ENCODE measurements at places on chromosomes 16 and 17.

DNA sequence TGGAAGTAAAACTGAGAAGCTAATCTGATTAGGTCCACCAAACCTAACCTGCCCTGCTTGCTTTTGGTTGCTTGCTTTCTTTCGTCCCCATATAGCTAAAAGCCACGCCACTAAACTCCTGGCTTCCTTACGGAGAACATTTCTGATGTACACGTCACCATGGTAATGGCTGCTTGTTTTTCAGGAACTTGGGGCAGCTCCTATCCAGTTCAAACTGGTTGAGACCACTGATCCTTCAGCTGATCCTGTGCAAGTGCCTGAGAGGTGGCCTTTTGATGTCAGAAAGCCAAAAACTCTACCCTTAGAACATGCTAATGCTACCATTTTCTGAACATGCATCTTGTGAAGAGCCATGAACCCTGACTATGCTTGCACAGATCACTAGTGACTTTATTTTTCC is 14.4 kb upstream of the DHRS7C start:
- DNase-seq = no peak

GRCh38 chr16:57424583-57424982 is 20.0 kb downstream of the CCL17 start:
- DNase-seq = no peak

DNA sequence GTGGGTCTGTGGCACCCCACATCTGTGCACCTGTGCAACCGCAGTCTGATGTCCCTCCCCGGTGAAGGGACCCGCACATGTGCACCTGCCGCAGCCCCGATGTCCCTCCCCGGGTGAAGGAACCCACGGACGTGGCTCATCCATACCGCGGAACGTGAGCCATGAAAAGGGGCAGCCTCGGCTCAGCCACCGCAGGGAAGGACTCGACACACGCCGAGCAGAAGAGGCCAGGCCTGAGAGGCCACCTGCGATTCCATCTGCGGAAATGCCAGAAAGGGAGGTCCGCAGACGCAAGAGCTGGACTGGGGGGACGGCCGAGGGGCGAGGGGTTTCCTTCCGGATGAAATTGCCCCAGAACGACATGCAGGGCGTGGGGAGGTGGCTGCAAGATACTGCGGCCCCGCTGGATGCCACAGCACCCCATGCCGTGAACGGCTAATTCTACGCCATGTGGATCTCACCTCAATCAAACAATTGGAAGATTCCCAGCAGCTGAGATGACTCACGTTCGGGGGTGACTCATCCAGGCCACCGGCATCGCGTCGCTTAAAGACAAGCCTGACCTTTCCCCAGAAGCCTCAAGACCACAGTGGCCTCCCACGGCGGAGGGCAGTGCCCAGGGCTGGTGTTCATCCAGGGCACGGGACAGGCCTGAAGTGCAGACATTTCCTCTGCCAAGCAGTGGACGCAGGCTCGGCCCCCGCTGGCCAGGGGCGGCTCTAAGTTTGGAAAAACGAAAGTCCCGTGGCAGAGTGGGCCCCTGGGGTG is 21.0 kb downstream of the SOX8 start:
- no peak for DNase-seq

DNA sequence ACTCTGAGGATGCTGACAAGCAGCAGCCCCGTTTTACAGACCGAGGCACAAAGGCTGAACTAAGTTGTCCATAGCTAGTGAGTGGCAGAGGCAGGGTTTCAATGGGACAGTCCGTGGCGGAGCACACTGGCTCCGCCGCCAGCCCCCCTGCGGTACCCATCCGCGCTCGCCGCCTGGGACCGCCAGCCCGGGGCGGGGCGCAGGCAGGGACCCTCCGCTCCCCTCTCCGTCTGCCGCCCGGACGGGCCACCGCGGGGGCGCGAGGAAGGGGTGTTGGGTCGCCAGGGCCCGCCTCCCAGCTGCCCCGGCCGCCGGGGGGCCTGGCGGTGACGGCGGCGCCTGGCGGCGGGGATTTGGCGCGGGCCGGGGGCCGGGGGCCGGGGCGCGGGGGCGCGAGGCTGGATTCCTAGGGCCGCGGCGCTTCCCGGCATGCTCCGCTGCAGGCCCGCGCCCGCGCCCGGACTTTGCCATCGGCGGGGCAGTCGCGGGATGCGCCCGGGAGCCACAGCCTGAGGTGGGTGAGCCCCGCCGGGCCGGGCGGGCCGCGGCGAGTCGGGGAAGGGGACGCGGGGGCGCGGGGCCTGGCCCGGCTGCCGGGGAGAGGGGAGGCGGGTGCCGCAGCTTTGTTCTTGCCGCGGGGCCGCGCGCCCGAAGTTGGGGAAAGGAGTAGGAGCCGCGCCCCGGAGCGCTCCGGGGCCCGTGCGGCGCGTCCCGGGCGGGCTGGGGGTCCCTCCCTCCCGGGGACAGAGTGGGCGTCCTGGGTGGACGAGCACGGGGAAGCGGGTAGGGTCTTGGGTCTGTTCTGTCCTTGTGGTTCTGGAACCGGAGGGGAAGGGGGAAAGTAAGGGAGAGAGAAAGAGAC is at the start of gene TMEM98:
TMEM98 (plus strand) TSS at position 430 of the 862 bp plus-strand sequence. CDS start 3,376 bp downstream, outside the sequence.
- peak; percentile 34 for DNase-seq

GRCh38 chr17:78769196-78769773 is 12.8 kb downstream of the CYTH1 start:
- DNase-seq = no peak

GRCh38 chr17:81083125-81083765 is 48.3 kb downstream of the BAIAP2 start:
- DNase-seq = no peak

GRCh38 chr17:70123193-70123592 is 46.1 kb upstream of the KCNJ2 start:
- DNase-seq = no peak

- no peak for DNase-seq
Measured at GRCh38 chr17:11608396-11608795, 10.1 kb downstream of the DNAH9 start.

DNA sequence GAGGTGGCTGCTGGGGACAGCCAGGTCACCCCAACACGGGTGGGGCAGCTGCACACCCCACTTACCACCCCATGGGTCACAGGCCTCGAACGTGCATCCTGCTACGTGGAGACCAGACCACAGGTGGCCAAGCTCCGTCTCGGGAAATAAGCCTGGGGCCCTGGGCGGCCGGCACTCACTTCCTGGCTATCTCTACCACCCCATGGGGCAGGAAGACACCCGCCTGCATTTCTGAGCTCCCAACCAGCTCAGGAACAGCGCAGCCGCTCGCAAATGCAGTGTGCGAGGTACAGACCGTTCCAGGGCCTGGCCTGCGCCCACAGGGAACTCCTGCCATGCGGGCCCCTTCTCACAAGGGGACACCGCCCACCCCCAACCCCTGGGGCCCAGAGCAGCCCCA is 4.9 kb upstream of the GNG13 start:
- DNase-seq = no peak

DNA sequence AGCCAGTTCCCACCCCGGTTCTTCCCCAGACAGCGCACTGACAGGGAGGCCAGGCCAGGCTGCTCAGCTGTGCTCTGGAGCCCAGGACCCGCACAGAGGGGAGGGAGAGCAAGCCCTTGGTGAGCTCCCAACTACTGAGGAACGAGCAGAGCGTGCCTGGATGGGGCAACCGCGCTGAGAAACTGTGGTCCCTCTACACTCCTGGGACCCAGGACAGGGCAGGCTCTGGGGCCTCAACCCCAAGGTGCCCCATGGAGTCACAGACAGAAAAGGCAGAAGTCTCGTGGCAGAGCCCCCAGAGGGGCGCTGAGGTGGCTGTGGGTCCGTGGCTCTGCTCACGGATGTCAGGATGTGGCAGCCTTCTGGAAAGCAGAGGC is 16.3 kb downstream of the SLX4 start:
- no peak for DNase-seq

- DNase-seq = no peak
Measured at GRCh38 chr17:4483012-4483840, 15.5 kb upstream of the SPNS2 start.

DNA sequence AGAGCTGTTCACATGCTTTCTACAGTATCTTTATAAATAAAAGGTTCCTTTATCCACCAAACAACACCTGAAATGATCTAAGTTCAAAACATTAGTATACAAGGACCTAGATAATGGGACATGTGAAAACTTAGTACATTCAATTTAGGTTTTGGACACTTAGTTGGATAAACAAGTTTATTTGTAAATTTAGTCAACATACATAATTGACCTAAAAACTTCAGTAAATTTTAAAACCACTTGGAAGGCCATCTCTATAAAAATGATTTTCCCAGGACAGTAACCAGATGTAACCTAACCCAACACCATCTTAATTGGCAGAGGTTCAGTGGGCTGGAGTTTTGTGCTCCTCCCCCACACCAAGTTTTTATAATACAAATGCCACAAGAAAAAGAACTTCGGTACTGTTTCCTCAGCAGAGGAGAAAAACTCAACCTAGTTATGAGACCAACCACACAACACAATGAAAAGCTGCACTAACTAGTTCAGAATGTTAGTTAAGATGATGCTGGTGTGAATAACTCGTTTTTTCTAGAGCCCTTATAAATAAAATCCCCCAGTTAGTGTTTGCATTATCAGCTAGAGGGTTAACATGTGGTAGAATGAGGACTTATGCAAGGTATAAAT is 7.2 kb upstream of the UNK start:
- no peak for DNase-seq

DNA sequence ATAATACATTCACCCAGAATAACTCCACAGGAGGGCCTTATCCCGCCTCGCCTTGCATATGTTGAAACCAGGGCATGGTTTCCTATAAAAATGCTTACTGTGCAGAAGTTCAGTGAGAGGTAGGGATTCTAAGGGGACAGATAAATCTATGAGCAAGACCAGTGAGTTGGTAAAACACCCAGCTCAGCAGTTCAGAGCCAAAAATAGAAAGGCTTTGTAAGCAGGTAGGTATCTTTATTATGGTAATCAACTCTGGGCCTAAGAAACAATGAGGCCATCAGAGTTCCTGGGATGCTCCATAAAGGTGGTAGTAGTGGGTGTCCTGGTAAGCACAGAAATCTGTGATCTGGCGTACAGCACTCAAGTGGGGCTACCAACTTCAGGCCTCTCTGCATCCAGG is 549.4 kb upstream of the CDH5 start:
- no peak for DNase-seq

DNA sequence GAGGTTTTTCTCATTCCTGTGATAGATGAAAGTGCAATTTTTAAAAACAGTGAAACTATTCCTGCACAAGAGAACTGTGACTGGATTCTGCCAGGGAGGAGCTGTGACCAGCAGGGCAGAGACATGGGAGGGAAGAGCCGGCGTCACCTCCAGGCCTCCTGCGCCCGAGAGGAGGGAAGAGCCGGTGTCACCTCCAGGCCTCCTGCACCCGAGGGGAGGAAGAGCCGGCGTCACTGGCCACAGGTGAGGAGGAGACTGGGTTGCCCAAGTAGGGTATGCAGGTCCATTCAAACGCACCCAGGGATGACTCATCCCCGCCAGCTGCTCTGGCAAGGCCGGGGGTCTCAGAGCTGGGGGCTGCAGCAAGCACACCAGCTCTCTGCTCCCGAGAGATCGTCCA is 56.7 kb downstream of the METRNL start:
- no peak for DNase-seq

GRCh38 chr16:79045191-79045590 is 555.3 kb downstream of the MAF start:
- DNase-seq = no peak

- DNase-seq = no peak
Measured at GRCh38 chr17:29663155-29663554, 40.4 kb upstream of the CORO6 start.

DNA sequence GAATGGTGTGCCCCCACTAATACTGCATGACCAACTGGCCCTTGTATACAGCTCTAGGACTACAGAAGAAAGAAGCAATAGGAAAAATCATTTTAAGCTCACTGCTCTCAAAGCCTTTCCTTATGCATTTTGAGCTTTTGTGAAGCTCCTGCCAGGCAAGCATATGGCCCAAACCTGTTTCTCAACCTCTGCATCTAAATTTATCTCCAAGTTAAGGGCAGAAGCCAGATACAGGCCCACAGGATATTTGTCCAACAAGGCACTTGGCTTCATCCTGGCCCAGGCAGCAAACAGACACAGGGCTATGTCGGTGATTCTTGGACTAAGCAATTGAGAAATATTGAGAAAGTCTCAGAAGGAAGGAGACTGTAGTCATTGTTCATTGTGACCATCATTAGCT is 43.9 kb downstream of the CCT6B start:
- no peak for DNase-seq

DNA sequence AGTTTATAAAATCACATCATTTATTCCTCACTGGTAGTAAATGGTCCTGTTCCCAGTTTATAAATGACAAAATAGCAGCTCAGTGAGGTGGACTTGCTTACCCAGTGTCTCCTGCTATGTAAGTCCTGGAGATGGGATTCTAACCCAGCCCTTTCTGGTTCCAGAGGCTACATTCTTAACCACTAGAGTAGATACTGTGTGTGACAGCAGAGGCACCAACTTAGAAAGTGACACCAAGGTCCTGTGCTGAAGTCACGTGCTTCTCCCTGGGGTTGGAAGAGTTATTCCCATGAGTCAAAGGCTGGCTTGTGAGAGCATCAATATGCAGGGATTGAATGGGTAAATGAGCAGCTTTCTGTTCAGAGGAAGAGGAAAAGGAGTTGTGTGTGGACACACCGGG is 167.3 kb upstream of the IRX3 start:
- no peak for DNase-seq

DNA sequence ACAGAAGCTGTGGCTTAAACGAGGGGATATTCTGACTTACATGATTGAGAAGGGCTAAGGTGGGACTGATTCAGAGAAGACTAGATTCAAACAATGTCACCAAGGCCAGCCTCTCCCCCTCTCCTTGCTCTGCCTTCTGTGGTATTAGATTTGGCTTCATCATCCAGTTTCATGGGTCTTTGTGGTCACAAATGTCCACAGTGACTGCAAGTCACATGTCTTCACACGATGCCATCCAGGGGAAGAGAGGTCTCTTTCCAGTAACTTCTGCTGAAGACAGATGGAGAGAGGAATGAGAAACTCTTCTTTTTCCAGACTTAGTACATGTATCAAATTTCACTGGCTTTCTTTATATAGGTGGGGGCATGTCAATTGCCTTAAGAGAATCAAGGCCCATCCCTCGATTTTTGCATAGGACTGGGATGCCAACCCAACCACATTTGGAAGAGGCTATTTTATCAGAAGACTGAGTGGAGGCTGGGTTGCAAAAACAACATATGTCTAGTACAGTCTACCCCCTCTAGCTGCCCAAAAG is 57.3 kb upstream of the HNF1B start:
- no peak for DNase-seq

DNA sequence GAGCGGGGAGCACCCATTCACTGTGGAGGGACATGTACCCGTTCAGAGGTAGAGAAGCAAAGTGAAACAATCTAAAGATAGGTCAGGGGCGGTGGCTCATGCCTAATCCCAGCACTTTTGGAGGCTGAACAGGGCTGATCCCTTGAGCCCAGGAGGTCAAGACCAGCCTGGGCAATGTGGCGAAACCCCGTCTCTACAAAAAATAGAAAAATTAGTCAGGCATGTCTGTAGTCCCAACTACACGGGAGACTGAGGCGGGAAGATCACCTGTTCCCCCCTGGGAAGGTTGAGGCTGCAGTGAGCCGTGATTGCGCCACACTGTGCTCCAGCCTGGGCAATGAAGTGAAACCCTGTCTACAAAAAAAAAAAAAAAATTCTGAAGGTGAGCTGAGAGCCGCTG is 21.7 kb downstream of the MYL4 start:
- no peak for DNase-seq

Data from NCI-H1436 (cell line).